ENCODE measurements at places on chromosomes 6 and 20. TPM values are rescaled to one million over a fixed set of nuclear protein-coding genes. Genes with fewer than 3 reads are reported as not detected.

DNA sequence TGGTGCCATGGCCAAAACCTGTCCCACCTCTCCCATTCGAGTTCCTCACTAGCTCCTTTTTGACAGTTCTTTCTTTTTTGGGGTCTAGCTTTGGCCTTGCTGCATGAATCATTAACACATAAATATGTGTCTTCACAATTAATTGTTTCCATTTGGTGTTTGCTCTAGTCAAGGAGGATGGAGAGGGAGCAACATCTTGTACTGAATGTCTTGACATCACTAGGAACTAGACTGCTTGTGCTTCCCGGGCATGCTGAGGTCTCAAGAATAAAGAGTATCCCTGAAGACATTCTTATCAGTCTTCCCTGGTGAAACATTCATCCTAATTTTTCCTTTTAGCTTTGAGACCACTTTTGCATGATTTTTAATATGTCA, 77.0 kb upstream of the ESR1 start:
- H3K27ac ChIP-seq, result no peak overlapping the region
- DNase-seq, result no peak
- no peak overlapping the region for H3K4me3 ChIP-seq
- no peaks in the 10 kb centered on the region for H3K4me1 ChIP-seq
- H3K27me3 ChIP-seq, result no peaks in the 10 kb centered on the region
- H3K36me3 ChIP-seq, result no peaks in the 10 kb centered on the region

GRCh38 chr20:7856756-7857155, 83.5 kb downstream of the HAO1 start:
- no peak for DNase-seq
- H3K27ac ChIP-seq, result no peak overlapping the region
- peaks cover 4% of the 10 kb centered on the region for H3K27me3 ChIP-seq
- no peaks in the 10 kb centered on the region for H3K36me3 ChIP-seq
- H3K4me1 ChIP-seq, result peaks cover 9% of the 10 kb centered on the region

- H3K27ac ChIP-seq, result no peak overlapping the region
- DNase-seq, result no peak
- no peaks in the 10 kb centered on the region for H3K27me3 ChIP-seq
- no peak overlapping the region for H3K4me3 ChIP-seq
- no peaks in the 10 kb centered on the region for H3K36me3 ChIP-seq
These were observed 368.9 kb upstream of the JARID2 start for GRCh38 chr6:14876778-14877613.

GRCh38 chr6:43800746-43801494, 30.9 kb downstream of the VEGFA start:
- no peaks in the 10 kb centered on the region for H3K36me3 ChIP-seq
- no peak overlapping the region for H3K27ac ChIP-seq
- H3K27me3 ChIP-seq, result no peaks in the 10 kb centered on the region

The RRP36 gene
- total RNA-seq, result 51.7 TPM

GRCh38 chr6:42727087-42727611, 4.8 kb upstream of the PRPH2 start:
- no peak for DNase-seq
- peaks cover 7% of the 10 kb centered on the region for H3K4me1 ChIP-seq
- H3K27me3 ChIP-seq, result no peaks in the 10 kb centered on the region
- H3K36me3 ChIP-seq, result no peaks in the 10 kb centered on the region

The C20orf202 gene
- 0.24 TPM for total RNA-seq

DNA sequence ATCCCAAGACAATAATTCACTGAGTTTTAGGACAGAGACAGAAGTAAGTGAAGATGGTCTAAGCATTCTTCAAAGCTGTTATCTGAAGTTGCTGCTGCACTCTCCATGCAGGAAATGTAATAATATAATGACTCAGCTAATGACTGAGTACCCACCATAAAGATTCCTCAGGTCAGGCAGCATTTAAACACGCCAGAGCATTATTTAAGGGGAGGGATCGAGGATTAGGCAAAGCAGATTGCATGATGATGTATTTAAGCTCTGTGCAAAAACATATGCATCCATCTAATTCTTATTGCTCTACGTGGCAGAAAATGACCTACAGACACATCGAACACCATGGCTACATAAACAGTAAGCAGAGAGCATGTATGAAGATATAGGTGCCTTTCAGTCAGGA, 216.4 kb downstream of the UNC5CL start:
- no peak overlapping the region for H3K4me3 ChIP-seq
- no peaks in the 10 kb centered on the region for H3K36me3 ChIP-seq
- no peak overlapping the region for H3K27ac ChIP-seq
- peaks cover 10% of the 10 kb centered on the region for H3K4me1 ChIP-seq
- no peak for DNase-seq

GRCh38 chr6:3627501-3627900, 124.0 kb downstream of the PXDC1 start:
- H3K27me3 ChIP-seq, result peaks cover 12% of the 10 kb centered on the region
- H3K4me1 ChIP-seq, result peaks cover 32% of the 10 kb centered on the region
- H3K4me3 ChIP-seq, result no peak overlapping the region
- no peaks in the 10 kb centered on the region for H3K36me3 ChIP-seq

DNA sequence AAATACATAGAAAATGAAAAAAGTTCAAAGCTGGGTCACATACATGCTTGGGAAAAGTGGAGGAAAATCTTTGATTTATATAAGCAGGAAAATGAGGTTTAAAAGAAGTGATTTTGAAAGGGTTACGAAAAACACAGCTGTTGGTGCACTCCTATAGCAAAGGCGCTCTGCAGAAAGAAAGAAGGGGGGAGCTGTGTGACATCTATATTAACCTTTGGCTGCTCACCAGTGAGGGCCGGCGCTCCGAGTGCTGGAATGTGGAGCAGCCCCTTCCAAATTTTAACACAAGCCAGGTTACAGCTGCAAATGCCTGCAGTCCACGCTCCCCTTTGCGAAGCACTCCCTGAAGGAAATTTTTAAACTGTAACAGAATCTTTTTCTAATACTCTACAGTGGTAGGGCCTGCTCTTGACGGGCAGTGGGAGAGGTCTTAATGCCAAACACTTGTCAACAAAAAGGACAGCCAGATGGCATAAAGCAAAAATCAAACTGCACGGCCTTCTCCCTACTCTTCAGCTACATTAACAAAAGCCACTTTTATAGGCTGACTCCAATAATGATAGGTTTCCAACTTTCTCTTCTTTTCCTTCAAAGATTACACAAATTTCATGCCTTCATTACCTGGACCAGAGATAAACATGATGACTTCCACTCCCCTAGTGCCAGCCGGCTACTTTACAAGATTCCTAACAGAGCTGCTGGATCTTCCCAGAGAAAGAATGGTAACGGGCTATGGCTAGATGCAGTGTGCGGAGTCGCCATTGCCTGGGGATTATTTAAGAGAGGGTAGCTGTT, 4.8 kb downstream of the BMP7 start:
- no peak for DNase-seq
- peaks cover 4% of the 10 kb centered on the region for H3K36me3 ChIP-seq
- H3K27me3 ChIP-seq, result peaks cover 4% of the 10 kb centered on the region
- peak overlapping the region; percentile 83 for H3K27ac ChIP-seq
- peaks cover 63% of the 10 kb centered on the region for H3K4me1 ChIP-seq
- H3K4me3 ChIP-seq, result peak overlapping the region; percentile 89

DNA sequence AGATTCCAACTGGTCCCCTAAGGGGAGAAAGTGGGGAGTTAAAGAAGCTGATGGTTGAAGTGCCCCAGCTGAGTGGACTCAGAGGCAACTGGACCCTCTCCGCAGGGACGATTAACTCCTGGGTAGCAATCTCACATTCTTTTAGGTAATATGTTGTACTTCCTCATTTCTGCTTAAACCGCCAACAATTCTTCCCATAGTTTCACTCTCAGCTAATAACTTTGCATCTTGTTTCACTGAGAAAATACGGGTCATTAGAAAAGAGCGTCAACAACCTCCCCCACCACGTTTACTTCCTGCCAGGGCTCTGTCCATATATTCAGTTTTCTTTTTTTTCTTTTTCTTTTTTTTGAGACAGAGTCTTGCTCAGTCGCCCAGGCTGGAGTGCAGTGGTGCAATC, 39.5 kb upstream of the CHD6 start:
- peaks cover 11% of the 10 kb centered on the region for H3K4me1 ChIP-seq
- H3K4me3 ChIP-seq, result no peak overlapping the region
- no peak overlapping the region for H3K27ac ChIP-seq
- no peaks in the 10 kb centered on the region for H3K36me3 ChIP-seq
- DNase-seq, result no peak

GRCh38 chr6:144718431-144718830, 433.3 kb downstream of the UTRN start:
- DNase-seq, result no peak
- peaks cover 15% of the 10 kb centered on the region for H3K4me1 ChIP-seq
- H3K27me3 ChIP-seq, result no peaks in the 10 kb centered on the region
- H3K27ac ChIP-seq, result no peak overlapping the region

The USP49 gene
- 13.2 TPM for total RNA-seq

DNA sequence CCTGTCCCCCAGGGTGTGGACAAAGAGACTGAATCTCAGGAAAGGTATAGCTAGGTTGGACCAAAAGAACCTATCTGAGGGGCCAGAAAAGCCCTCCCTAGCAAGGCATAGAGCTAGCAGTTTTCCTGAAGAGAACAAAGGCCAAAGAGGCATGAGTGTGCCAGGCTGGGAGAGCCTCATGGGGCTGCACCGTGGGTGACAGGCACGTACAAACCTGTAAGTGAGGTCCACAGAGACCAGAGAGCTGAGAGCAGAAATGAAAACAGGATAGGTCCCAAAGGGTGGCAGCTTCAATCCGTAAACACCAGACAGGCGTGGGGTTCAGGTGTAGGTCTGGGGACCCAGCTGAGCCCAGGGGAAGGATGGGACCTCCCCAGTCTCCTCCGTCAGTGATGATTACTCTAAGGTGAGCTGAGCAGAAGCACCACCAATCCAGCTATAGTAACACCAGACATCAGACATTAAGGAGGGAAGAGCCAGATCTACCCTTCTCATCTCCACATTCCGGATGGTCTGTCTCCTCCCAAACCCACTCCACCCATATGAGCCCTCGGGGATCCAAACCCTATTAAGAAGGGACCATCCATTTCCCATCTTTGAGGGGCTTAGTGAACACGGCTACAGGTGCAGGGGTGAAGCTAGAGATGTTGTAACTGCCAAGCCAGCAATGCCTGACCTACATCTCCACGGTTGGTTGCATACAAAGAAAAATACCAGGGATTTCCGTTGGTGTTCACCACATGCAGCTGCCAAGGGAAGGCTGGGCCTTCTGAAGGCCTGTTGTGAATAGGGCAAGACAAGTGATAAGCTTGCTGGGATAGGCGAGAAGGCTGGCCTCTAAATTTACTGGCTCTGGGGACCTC, 38.3 kb downstream of the BCL2L1 start:
- H3K36me3 ChIP-seq, result peaks cover 51% of the 10 kb centered on the region
- no peak for DNase-seq
- peaks cover 45% of the 10 kb centered on the region for H3K4me1 ChIP-seq
- H3K4me3 ChIP-seq, result no peak overlapping the region
- H3K27me3 ChIP-seq, result no peaks in the 10 kb centered on the region

DNA sequence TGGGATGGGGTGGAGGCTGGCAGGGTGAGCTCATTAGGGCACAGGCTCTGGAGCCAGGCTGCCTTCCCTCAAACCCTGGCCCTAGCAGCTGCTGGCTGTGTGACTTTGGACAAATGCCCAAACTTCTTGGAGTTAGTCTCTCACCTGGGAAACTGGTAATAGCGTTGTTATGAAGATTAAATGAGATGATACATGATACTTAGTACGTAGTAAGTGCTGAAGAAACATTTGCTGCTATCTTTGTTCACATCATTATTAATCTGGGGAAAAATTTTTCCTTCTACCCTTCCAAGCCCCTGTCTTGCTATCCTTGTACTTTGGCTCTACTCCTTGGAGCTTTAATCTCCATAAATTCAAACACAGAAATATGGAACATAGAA, 22.3 kb upstream of the PPARD start:
- peaks cover 14% of the 10 kb centered on the region for H3K27me3 ChIP-seq
- H3K4me3 ChIP-seq, result no peak overlapping the region
- no peak for DNase-seq
- H3K4me1 ChIP-seq, result peaks cover 10% of the 10 kb centered on the region
- no peak overlapping the region for H3K27ac ChIP-seq

- H3K4me3 ChIP-seq, result peak overlapping the region; percentile 77
- H3K4me1 ChIP-seq, result peaks cover 12% of the 10 kb centered on the region
- peak; percentile 73 for DNase-seq
- peaks cover 54% of the 10 kb centered on the region for H3K27me3 ChIP-seq
- H3K36me3 ChIP-seq, result no peaks in the 10 kb centered on the region
These were observed 1.0 kb downstream of the CALHM6 start for GRCh38 chr6:116461932-116462885.

- no peak overlapping the region for H3K4me3 ChIP-seq
- no peak for DNase-seq
- no peak overlapping the region for H3K27ac ChIP-seq
- H3K27me3 ChIP-seq, result no peaks in the 10 kb centered on the region
These were observed 96.9 kb downstream of the PRSS35 start for GRCh38 chr6:83609248-83609647.

GRCh38 chr6:135692426-135692825, 159.1 kb upstream of the PDE7B start:
- H3K4me1 ChIP-seq, result no peaks in the 10 kb centered on the region
- no peak overlapping the region for H3K4me3 ChIP-seq
- H3K36me3 ChIP-seq, result peaks cover 5% of the 10 kb centered on the region
- no peak for DNase-seq
